ENCODE measurements at places on chromosomes 5 and 9. TPM values are rescaled to one million over a fixed set of nuclear protein-coding genes. Genes with fewer than 3 reads are reported as not detected.

MLANA gene
- total RNA-seq: not detected

MCC gene
- 31.7 TPM for total RNA-seq

PAX5 gene
- not detected for total RNA-seq

DMRTA1 gene
- total RNA-seq: 0.74 TPM

ADAMTSL2 gene
- total RNA-seq: 4.9 TPM

SNCB gene
- total RNA-seq: not detected

PCAT7 gene
- not detected for total RNA-seq

CEL gene
- 0.94 TPM for total RNA-seq

NRG2 gene
- total RNA-seq: 1.8 TPM

CARD9 gene
- total RNA-seq: 1.1 TPM

TMEM171 gene
- total RNA-seq: not detected

ENDOG gene
- total RNA-seq: 74.4 TPM

ADAMTS12 gene
- 0.43 TPM for total RNA-seq

ENTREP1 gene
- total RNA-seq: 16.2 TPM

PCDHB4 gene
- 2.6 TPM for total RNA-seq

MOB3B gene
- total RNA-seq: 0.85 TPM
